ENCODE measurements at places on chromosomes 1 and 21. TPM values are rescaled to one million over a fixed set of nuclear protein-coding genes. Genes with fewer than 3 reads are reported as not detected.

DNA sequence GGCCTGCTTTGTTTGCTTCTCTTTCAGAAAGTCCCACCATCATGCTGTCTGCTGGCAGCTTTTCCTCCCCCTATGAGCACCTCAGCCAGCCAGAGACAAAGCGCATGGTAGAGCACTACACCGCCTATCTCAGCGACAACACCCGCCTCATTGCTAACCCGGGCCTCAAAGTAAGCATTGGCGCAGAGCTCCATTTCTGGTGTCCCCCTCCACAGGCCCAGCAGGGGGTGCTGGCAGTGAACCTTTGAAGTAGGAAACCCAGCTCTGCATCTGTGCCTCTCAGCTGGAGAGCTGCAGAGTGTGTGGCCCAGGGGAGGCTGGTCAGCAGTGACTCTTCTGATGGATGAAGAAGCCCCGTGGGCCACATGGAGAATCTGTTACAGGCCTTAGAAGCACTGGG is 81.2 kb upstream of the RAVER2 start:
- no peak for DNase-seq

The RXFP4 gene
- 0.14 TPM for polyA plus RNA-seq

The CYP4A22 gene
- polyA plus RNA-seq, result 5.4 TPM

- DNase-seq, result no peak
These were observed 492.3 kb downstream of the MRPL39 start for GRCh38 chr21:25115021-25115420.

GRCh38 chr1:35499652-35500176 is 57.5 kb downstream of the KIAA0319L start:
- DNase-seq, result no peak
